ENCODE measurements at places on chromosomes 13 and 19.
A peak's percentile ranks its signal among the peaks of the same experiment; 100 is the strongest.

DNA sequence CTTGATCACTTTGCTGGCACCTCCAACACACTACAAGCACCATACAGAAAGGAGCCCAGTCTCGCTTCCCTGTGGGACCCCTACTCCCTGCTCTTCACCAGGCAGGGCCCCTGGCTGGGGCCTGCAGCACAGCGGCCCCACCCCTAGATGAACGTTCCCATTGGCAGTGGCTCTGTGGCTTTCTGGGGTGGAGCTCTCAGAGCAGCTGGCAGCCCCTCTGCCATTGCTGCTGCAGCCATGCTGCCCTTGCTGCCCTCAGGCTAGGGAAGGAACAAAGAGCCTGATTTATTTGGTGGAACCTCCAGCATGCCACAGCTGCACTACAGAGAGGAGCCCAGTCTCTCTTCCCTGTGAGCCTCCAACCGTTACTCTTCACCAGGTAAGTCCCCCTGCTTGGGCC is 5.8 kb downstream of the SIGLEC6 start:
- no peak for DNase-seq

- peak; percentile 22 for DNase-seq
Observed at GRCh38 chr19:1400281-1401137, 833 bp downstream of the GAMT start.

DNA sequence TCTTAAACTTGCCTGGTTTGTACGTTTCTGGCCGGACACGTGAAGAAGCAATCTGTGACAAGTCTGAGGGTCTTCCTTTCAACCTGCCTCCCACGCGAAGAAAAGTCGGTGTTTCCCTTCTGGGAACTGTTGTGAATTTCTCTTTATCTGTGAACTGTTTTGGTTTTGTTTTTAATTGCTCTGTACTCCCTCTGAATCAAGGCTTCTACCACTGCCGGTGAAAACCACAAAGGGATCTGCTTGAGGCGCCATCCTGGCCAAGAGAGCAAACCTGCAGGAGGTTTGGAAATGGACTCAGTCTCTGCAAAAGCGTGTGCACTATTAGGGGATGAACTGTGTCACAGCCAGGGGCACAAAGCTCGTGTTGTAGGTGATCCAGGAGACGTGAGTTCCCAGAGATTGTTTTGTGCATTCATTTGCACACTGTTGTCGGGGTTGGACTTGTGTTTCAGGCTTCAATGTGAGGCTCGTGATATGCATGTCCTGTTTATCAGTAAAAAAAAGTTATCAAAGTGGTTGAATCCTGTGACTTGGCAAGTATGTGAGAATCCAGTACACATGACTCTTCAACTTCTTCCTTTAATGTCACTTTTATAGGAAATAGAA is 9.7 kb downstream of the SIGLEC8 start:
- no peak for DNase-seq

- no peak for DNase-seq
Observed at GRCh38 chr13:49958321-49958720, 22.2 kb upstream of the SPRYD7 start.

- no peak for DNase-seq
Observed at GRCh38 chr19:47729799-47730520, 15.4 kb upstream of the NOP53 start.

GRCh38 chr19:46773018-46773399 is 15.4 kb downstream of the SLC1A5 start:
- DNase-seq: no peak

- DNase-seq: no peak
Observed at GRCh38 chr13:105670179-105670990, 865.1 kb downstream of the EFNB2 start.

- peak; percentile 30 for DNase-seq
Observed at GRCh38 chr13:107210723-107211030, 642.7 kb upstream of the ARGLU1 start.

DNA sequence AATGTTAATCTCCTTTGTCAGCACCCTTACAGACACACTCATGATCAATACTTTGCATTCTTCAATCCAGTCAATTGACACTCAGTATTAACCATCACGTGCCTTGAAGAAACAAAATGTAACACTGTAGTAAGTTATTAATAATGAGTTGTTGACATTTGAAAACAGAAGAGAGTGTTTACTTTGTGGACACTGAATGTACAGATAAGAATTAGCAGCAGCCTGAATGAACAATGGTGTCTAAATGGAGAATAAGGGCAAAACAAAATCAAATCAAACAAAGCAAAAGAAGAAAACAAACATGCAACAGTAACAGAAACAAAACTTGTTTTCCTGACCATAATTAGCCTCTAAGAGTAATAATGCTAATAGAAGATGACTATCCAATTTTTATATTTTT is 1191.1 kb upstream of the MIR17HG start:
- DNase-seq: no peak

DNA sequence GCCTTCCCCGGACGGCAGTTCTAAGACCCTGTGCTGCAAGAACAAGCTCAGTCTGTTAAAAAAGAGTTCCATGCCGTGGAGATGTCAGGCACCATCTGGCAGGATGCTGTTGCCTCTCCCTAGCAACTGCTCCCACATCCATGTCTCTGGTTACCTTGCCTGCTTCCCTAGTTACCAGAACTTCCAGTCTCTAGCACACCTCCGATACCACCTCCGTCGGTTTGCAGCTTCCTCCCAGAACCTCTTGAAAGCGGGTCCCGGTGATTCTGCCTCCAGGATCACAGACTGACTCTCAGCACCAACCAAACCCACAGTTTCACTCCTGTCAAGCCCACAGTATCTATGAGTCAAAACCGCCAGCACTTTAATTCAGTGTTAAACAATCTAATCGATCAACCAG is 55.4 kb downstream of the KCTD12 start:
- DNase-seq: no peak

- DNase-seq: no peak
Observed at GRCh38 chr19:5698635-5699422, 8.7 kb downstream of the RPL36 start.

GRCh38 chr19:33399081-33399744 is 25.7 kb downstream of the CEBPG start:
- no peak for DNase-seq

DNA sequence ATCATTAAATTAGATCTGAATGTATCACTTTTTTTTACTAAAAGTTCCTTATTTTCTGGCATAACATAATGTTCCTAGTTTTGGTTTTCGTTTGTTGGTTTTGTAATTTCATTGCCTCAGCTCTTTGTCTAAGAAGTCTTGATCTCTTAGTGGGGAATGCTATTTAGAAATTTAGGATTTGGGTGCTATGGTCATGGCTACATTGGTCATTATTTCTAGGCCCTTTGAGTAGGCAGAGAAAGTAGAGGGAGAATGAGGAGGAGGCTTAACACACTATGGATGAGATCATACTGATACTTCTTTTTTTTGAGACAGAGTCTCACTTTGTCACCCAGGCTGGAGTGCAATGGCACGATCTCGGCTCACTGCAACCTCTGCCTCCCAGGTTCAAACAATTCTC is 41.8 kb downstream of the PIBF1 start:
- DNase-seq: no peak

DNA sequence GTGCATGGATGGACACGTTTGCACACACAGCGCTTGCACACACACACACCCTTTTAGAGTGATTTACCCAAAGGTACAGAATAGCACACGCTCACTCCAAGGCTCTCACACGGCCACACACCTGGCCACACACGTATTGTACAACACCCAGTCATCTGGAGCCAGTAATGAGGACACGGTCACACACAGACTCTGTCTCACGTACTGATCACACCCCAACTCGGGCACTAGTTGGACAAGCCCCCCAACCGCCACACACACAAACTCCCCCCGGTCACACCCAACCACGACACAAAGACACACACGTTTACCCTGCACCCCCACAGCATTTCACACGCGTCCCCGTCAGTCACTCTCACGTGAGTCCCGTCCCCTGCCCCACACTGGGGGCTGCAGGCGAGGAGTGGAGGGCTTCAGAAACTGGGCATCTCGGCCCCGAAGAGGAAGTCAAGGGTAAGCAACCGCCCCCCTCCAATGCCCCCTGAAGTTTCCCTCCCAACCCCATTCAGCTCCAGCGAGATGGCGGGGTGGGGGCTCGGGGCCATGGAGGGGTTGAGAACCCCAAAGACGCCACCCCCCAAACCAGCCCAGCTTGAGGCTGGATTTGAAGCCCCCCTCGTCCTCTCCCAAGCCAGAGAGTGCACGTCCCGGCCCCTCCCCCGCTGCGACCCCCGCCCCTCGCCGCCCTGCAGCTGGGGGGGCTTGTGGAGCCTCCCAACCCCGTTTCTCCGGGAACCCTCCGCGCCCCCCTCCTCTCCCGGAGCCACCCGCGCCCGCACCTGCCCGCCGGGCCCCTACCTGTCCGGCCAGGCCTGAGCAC is 599 bp downstream of the OLFM2 start:
- no peak for DNase-seq

DNA sequence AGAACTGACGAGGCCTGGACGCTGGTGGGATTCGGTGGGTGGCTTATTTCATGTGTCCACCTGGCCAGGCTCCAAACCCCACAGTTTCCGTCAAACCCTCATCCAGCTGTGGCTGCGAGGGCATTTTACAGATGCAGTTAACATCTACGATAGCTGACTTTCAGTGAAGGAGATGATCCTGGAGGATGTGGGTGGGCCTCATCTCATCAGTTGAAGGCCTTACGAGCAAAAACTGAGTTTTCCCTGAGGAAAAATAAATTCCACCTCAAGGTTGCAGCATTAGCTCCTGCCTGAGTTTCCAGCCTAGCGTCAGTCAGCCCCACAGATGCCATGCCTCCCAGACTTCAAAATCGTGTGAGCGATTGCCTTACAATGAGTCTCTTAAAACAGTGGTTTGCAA is 111.1 kb upstream of the PEG3 start:
- DNase-seq: no peak

- DNase-seq: peak; percentile 42
Observed at GRCh38 chr13:112967686-112968379, 1.2 kb upstream of the MCF2L start.

- DNase-seq: no peak
Observed at GRCh38 chr13:95236774-95237173, 64.5 kb downstream of the ABCC4 start.

DNA sequence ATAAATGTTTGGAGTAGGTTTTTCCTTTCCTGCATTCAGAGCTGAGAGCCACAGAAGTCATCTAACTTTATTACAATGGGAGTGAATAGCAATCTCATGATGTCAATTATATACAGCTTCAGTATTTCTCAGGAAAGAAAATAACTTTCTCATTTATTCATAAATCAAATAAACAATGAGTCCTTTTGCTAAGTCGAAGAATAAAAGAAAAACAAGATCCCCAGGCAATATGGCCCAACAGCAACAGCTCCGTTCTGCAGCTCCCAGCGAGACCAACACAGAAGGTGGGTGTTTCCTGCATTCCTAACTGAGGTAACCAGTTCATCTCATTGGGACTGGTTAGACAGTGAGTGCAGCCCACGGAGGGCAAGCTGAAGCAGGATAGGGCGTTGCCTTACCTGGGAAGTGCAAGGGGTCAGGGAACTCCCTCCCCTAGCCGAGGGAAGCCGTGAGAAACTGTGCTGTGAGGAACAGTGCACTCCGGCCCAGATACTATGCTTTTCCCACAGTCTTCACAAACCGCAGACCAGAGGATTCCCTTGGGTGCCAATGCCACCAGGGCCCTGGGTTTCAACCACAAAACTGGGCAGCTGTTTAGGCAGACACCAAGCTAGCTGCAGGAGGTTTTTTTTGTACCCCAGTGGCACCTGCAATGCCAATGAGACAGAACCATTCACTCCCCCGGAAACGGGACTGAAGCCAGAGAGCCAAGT is 128.2 kb downstream of the SLITRK1 start:
- peak; percentile 4 for DNase-seq

DNA sequence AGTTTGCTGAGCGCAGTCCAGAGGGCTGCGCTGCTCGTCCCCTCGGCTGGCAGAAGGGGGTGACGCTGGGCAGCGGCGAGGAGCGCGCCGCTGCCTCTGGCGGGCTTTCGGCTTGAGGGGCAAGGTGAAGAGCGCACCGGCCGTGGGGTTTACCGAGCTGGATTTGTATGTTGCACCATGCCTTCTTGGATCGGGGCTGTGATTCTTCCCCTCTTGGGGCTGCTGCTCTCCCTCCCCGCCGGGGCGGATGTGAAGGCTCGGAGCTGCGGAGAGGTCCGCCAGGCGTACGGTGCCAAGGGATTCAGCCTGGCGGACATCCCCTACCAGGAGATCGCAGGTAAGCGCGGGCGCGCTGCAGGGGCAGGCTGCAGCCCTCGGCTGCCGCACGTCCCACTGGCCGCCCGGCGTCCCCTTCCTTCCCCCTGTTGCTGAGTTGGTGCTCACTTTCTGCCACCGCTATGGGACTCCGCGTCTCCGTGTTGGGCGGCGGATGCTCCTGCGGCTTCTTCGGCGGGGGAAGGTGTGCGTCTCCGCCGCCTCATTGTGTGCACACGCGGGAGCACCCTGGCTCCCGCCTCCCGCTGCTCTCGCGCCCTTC is 772 bp downstream of the GPC6 start:
- DNase-seq: peak; percentile 63
